ENCODE measurements at places on chromosomes 6 and 20. TPM values are rescaled to one million over a fixed set of nuclear protein-coding genes. Genes with fewer than 3 reads are reported as not detected.
A peak's percentile ranks its signal among the peaks of the same experiment; 100 is the strongest.

The CFAP206 gene
- 0.22 TPM for polyA plus RNA-seq

DNA sequence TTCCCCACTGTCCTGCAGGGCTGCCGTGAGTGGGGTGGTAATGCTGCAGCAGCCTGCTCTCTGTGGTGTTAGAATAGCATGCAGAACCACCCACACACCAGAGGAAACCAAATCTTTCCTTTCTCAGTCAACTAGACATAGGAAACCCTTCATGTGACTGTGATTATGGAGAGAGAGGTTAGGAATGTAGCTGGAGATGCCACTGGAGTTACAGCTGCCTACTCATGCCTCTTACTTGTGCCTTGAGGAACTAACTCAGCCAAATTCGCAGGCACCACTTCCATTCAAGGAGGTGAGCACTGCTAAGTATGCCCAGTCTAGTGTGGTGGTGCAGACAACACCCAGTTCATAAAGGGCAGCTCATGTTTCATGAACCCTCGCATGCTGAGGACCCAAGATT, 27.4 kb downstream of the MUC22 start:
- DNase-seq = peak; percentile 59

GRCh38 chr6:37516076-37516919, 16.6 kb upstream of the CCDC167 start:
- DNase-seq = peak; percentile 48

DNA sequence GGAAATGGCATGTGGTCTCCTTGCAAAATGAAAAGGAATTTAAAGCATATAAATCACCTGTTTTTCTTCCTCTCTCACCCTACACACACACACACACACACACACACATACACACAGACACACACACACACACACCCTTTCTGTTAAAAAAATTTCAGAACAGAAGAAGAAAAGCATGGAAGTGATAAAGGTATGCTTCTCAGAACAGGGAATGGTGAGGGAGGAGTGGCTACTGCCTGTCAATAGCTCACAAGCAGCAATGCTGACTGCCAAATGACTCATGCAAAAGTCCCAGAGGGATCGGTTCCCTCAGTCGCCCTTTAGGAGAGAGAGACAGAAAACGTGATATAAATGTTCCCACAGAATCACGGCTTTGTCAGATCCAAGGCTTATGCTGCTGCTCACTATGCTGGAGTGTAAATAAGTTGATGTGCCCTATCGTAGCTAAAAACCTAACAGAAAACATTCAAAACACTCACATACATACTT, 102.6 kb downstream of the IBTK start:
- peak; percentile 94 for DNase-seq

DNA sequence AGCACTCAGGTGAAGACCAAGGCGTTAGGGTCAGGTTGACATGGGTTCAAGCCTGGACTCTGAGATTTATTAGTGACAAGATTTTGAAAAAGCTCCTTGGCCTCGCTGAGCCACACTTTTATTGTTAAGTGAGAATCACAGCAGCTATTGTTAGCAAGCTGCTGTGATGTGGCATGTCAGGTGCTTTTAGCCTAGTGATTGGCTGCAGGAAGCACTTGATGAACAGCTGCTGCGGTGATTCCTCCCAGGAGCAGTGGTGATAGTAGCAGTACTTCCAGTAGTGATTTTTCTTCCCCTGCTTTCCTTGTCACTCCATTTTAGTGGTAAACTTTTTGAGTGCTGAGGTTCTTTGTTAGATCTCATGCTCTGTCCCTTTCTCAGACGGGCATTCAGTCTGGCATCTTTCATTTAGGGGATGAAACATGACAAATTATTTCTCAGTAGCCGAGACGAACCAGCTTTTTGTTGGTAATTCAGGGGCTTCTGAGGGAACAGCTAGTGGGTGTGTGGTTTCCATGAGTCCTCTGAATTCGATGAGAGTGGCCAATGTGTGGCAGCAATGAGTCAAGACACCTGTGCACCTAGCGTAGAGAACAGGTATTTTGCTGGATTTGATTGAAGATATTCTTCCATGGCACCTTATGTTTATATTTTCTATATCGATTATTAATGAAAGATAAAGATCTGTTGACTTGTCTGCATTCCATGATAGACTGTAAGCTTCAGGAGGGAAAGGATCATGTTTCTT, 696.7 kb downstream of the DHX35 start:
- no peak for DNase-seq

GRCh38 chr6:19279273-19279684, 557.9 kb upstream of the ID4 start:
- no peak for DNase-seq

DNA sequence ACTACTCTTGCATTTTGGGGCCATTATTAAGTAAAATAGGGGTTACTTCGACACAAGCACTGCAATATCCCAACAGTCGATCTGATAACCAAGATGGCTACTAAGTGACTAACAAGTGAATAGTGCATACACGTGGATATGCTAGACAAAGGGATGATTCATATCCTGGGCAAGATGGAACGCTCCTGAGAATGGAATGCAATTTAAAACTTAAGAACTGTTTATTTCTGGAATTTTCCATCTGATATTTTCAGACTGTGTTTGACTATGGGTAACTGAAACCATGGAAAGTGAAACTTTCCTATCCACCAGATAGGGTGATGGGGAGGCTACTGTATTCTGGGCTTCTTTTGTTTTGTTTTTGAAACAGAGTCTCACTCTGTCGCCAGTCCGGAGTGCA, 66.5 kb downstream of the ILRUN start:
- DNase-seq = peak; percentile 89

- DNase-seq = peak; percentile 54
Observed at GRCh38 chr6:3259491-3259958, 778 bp downstream of the PSMG4 start.

DNA sequence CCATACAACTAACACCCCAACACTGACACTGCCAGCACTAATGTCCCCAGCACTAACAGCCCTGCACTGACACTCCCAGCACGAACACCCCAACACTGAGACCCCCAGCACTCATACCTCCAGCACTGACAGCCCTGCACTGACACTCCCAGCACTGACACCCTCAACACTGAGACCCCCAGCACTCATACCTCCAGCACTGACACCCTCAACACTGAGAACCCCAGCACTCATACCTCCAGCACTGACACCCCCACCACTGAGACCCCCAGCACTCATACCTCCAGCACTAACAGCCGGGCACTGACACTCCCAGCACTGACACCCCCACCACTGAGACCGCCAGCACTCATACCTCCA, 57.2 kb downstream of the ERMARD start:
- DNase-seq = no peak

The DUSP15 gene
- polyA plus RNA-seq = not detected

The WRNIP1 gene
- 58.5 TPM for polyA plus RNA-seq

GRCh38 chr6:63537201-63537958, 34.9 kb upstream of the LOC128125822 start:
- DNase-seq = peak; percentile 94
